ENCODE measurements at places on chromosomes 12 and 14. TPM values are rescaled to one million over a fixed set of nuclear protein-coding genes. Genes with fewer than 3 reads are reported as not detected.
A peak's percentile ranks its signal among the peaks of the same experiment; 100 is the strongest.

Gene RBP5
- 1.1 TPM for total RNA-seq

Gene ZNF385A
- total RNA-seq = 10.5 TPM

Gene B4GALNT3
- total RNA-seq = 5.9 TPM

DNA sequence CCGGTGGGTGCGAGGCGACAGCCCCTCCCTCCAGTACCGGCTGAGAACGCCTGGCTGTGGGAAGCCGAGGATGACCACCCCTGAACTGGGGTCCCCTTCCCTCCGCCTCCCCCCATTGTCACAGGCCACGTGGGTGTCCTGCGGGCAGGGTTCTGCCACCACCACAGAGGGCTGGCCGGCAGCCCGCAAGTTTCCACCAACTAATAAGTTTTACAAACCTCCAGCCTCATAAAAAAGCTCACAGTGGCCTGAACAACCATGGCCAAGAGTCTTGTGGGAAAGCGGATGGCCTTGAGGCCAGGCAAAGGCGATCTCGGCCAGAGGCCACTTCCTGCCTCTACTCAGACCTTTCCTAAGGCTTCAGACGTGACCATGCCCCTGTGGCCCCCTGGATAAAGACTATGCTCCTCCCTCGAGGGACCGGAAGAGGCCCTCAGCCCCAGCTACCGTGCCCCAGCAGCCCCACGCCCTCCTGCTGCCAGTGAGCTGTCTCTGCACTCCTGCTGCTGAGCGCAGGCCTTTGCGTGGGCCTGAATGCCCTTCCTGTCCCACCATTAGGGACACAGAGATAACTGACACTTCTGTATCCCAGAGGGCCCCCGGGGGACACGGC, 46.1 kb upstream of the DLK1 start:
- no peak for DNase-seq
- H3K36me3 ChIP-seq = no peaks in the 10 kb centered on the region
- peak overlapping the region; percentile 91 for H3K27ac ChIP-seq
- no peaks in the 10 kb centered on the region for H3K27me3 ChIP-seq
- peaks cover 10% of the 10 kb centered on the region for H3K4me1 ChIP-seq

DNA sequence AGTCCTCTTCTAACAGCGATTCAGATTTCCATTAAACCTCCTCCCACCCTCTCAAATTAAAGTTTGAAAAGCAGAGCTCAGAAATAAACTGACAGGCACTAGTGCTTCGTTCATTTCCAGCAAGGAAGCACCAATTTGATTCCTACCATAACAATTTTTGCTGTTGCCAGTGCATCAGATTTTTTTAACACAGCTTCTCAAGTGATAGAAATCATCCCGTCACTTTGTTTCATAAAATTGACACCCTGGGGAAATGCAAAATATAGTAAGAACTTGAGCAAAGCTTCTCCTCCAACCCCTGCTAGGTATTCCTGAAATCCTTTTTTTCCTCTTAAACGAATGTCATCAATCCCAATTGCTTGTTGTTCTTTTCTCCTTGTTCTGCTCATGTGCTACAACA, 332.1 kb downstream of the FOXG1 start:
- H3K27me3 ChIP-seq = no peaks in the 10 kb centered on the region
- no peak for DNase-seq
- H3K27ac ChIP-seq = no peak overlapping the region
- H3K36me3 ChIP-seq = no peaks in the 10 kb centered on the region
- no peaks in the 10 kb centered on the region for H3K4me1 ChIP-seq
- H3K4me3 ChIP-seq = no peak overlapping the region

GRCh38 chr12:53474819-53475218, 22.9 kb downstream of the PCBP2 start:
- H3K36me3 ChIP-seq = peaks cover 7% of the 10 kb centered on the region
- H3K27me3 ChIP-seq = no peaks in the 10 kb centered on the region
- H3K4me1 ChIP-seq = peaks cover 5% of the 10 kb centered on the region
- H3K27ac ChIP-seq = peak overlapping the region; percentile 73
- DNase-seq = no peak

GRCh38 chr14:63282997-63283883, 35.5 kb downstream of the GPHB5 start:
- H3K27ac ChIP-seq = peak overlapping the region; percentile 40
- no peak for DNase-seq
- H3K36me3 ChIP-seq = no peaks in the 10 kb centered on the region
- H3K4me1 ChIP-seq = no peaks in the 10 kb centered on the region
- H3K27me3 ChIP-seq = no peaks in the 10 kb centered on the region
- H3K4me3 ChIP-seq = no peak overlapping the region

DNA sequence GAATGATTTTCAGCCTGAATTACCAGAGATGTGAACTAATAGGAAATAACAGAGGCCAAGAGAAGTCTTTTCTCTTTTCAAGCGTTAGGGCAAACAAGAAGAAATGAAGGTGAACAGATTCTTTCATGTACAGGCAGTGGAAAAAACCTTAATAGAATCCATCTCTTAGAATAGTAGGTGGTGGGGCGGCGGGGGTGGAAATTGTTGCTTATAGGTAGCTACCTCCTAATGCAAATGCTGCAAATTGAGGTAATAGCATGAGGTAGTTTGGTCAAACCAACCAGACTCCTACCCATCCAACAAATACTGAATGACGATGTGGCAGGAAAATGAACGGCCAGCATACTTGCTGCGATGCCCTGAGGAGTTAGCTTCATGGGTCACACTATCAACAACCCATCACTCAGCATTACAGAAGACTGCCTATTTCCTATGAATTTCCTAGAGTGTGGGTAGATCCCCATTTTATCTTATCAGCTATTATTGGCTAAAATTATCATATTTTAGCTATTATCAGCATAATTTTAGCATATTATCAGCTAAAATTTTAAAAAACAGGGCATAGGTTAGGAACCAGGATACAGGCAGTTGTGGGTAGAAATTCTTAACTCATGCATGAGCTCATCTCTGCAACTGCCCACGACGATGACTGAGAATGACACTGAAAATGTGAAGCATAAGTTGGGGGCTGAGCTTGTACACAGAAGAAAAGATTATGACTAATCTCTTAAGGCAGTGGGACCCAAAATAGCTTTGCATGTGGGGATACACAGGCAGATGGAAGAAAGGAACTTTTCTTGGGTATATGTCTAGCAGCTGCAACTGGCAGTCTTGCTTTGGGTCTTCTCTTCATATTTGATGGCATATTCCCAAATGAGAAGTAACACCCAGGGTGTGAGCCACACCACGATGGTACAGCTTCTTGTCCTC, 68.7 kb downstream of the NIN start:
- H3K4me1 ChIP-seq = no peaks in the 10 kb centered on the region
- no peak overlapping the region for H3K4me3 ChIP-seq
- peak overlapping the region; percentile 72 for H3K27ac ChIP-seq
- no peaks in the 10 kb centered on the region for H3K36me3 ChIP-seq
- no peak for DNase-seq

GRCh38 chr12:131409211-131409610, 301.7 kb upstream of the SFSWAP start:
- DNase-seq = no peak
- no peak overlapping the region for H3K27ac ChIP-seq
- no peak overlapping the region for H3K4me3 ChIP-seq
- H3K4me1 ChIP-seq = no peaks in the 10 kb centered on the region
- H3K27me3 ChIP-seq = no peaks in the 10 kb centered on the region

- H3K4me1 ChIP-seq = no peaks in the 10 kb centered on the region
- H3K4me3 ChIP-seq = no peak overlapping the region
- no peaks in the 10 kb centered on the region for H3K36me3 ChIP-seq
- DNase-seq = no peak
Measured at GRCh38 chr12:121282072-121282742, 14.3 kb downstream of the CAMKK2 start.

DNA sequence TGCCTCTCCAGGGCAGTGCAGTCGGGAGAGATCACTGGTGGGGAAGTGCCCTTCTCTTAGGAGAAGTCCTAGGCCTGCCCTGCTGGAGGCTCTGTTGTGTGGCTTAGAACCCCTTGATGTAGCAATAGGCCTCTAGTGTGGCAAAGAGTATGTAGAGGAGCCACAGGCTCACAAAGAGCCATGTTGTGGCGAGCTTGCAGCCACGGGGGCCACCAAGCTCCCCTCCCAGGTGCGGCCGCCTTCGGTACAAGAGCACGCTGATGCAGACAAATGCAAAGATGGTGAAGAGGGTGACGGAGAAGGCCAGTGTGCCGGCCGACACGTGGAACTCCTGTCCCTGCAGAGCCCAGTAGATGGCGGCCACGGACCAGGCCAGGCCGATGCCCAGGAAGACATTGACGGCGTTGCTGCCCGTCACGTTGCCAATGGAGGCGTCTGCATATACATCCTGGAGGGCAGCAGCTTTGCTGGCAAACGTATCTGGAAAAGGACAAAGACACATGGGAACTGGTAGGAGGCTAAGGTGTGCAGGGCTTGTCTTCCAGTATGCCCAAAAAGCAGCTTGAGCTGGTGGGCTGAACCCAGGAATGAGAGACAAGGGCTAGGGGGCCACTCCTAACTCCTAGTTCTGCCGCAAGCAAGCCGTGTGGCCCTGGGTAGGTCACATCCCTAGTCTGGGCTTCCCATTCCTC, 142.8 kb downstream of the SLC8A3 start:
- H3K36me3 ChIP-seq = no peaks in the 10 kb centered on the region
- H3K27me3 ChIP-seq = no peaks in the 10 kb centered on the region
- H3K4me3 ChIP-seq = no peak overlapping the region
- no peaks in the 10 kb centered on the region for H3K4me1 ChIP-seq

- no peaks in the 10 kb centered on the region for H3K36me3 ChIP-seq
- no peaks in the 10 kb centered on the region for H3K27me3 ChIP-seq
- H3K4me1 ChIP-seq = no peaks in the 10 kb centered on the region
- DNase-seq = no peak
- H3K27ac ChIP-seq = no peak overlapping the region
Measured at GRCh38 chr12:27199638-27200300, 44.3 kb upstream of the STK38L start.

- H3K27me3 ChIP-seq = no peaks in the 10 kb centered on the region
- H3K36me3 ChIP-seq = no peaks in the 10 kb centered on the region
- no peak for DNase-seq
Measured at GRCh38 chr12:31220061-31220460, 105.9 kb downstream of the SINHCAF start.

DNA sequence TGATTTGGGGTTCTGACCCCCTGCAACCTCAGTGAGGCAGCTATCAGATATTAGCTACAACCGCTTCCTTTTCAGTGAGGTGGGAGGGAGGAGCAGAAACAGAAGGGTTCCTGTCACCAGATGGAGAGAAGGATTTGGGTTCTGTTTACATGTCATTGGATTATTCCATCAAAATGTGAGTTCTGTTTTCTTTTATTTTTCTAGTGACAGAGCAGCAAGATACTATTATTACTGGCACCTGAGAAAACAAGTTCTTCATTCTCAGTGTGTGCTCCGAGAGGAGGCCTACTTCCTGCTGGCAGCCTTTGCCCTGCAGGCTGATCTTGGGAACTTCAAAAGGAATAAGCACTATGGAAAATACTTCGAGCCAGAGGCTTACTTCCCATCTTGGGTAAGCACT, 52.8 kb downstream of the FRMD6 start:
- H3K4me1 ChIP-seq = no peaks in the 10 kb centered on the region
- no peaks in the 10 kb centered on the region for H3K27me3 ChIP-seq
- H3K4me3 ChIP-seq = no peak overlapping the region
- peak overlapping the region; percentile 51 for H3K27ac ChIP-seq
- peaks cover 5% of the 10 kb centered on the region for H3K36me3 ChIP-seq

GRCh38 chr14:53183056-53183455, 29.9 kb upstream of the DDHD1 start:
- H3K4me3 ChIP-seq = no peak overlapping the region
- no peaks in the 10 kb centered on the region for H3K27me3 ChIP-seq
- H3K27ac ChIP-seq = no peak overlapping the region
